ENCODE measurements at places on chromosomes 6 and 20. TPM values are rescaled to one million over a fixed set of nuclear protein-coding genes. Genes with fewer than 3 reads are reported as not detected.

RNF144B gene
- total RNA-seq = 0.79 TPM

MEP1A gene
- total RNA-seq = not detected

SLC22A23 gene
- 4.9 TPM for total RNA-seq

FOXS1 gene
- not detected for total RNA-seq

ANGPT4 gene
- not detected for total RNA-seq

KCNK15 gene
- 0.47 TPM for total RNA-seq

ADISSP gene
- 22.2 TPM for total RNA-seq

All from bronchial smooth muscle cell (primary cell).